ENCODE measurements at places on chromosomes 1 and 21.
A peak's percentile ranks its signal among the peaks of the same experiment; 100 is the strongest.

- no peak for DNase-seq
Measured at GRCh38 chr1:43363283-43363934, 4.4 kb downstream of the ELOVL1 start.

GRCh38 chr1:52544665-52545525, 8.0 kb downstream of the TUT4 start:
- no peak for DNase-seq

- no peak for DNase-seq
Measured at GRCh38 chr1:205044741-205045140, 1.7 kb downstream of the CNTN2 start.

DNA sequence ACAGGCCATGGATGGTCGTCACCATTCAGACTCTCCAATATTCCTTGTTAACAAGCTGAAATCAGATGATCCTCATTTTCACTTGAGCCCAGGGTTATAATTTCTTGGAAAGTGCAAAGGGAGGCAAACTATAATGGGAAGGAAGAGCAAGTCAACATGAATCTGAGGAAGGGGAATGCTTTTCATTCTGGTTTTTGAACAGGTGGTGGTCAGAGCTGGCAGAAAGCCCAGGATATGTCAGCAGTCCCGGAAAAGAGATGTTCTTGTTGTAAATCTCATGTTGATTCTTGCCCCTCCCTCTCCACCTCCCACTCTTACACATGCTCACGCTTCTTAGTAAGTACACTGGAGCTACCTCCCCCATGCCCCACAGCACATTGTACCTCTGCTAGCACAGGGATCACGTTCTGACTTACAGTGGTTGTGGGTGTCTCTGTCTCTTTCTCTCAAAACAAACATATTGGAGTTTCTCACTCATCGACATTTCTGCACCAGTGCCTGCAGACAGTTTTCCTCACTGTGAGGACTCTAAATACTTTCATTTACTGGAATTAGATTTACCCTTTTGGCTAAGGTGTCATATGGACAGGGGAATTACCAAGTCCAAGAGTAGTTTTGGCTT, 77.6 kb downstream of the XCL2 start:
- peak; percentile 47 for DNase-seq

DNA sequence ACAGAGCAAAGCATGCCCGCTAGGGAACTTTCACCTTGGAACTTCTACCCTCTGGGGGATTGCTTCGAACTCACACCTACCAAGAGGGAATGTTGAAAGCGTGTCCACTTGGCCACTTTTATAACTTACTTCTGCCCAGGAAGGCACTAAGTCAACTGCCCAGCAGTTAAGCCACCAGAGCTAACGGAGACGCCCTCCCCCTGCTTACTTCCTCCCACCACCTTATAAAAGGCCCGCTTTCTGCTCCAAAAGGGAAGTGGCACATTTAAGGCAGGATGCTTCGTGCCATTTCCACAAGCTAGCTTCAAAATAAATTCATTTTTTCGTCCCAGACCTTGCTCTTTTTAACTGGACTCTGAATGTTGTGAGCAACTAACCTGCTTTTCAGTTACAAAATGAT, 3.2 kb upstream of the AK2 start:
- DNase-seq, result no peak

DNA sequence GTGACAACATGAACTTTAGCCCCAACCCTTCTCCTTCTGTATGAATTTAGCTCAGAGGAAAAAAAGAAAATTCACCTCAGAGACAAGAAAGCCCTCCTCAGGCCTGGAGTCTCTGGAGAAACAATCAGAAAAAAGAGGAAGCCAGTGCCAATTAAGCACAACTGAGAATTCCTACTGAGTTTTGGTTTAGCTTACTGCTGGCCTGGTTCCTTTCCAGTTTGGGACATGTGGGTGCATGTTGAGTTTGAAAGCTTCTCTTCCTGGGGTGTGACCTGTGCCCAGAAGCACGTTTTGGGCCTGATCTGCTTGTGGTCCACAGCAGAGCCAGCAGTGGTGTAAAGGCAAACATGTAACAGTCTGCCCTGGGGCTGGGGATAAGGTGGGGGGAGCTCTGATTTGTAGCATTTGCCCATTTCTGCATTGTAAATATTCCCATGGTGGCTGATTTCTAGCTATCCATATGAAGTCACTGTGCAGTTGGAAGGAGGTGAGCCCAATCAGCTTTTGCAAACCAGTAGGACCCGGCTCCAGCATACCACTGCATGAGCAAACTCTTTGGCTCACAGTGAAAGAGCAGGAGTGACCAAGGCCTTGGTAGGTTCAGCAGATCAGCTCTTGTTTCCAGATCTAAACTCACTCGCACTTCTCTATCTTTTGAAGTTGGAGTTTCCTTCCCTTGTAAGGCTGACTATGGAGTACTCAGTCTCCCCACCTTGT, 4.7 kb upstream of the THEM5 start:
- DNase-seq, result no peak

GRCh38 chr1:22416555-22417454, 34.8 kb upstream of the ZBTB40 start:
- peak; percentile 70 for DNase-seq

DNA sequence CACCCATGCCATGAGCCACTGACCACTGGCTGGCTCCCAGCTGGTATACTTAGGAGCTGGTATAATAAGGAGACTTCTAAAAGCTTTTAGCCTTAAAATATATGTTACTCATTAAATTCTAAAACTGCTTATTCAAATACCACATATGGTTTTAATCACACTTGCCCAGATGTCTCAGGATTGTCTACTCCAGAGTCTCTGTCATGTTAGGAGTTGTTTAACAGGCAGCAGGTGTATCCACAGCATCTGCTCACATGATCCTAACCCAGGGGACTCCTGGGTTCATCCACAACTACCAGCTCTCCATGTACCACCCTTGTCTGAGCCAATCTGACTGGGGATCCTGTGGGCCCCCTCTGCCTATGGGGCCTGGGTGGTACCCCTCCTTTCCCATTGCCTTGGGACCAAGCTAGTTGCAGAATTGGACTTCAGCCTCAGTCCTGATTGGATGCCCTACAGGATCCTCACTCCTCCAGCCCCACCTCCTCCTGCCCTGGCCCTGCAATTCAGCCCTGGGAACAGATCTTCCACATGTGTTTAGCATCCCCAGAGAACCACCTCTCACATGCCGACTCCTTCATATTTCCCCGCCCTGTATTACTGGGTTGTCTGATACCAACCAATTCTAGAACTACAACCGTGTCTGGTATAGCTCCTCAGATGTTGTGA, 61.3 kb downstream of the BCAR3 start:
- DNase-seq, result no peak

- no peak for DNase-seq
Measured at GRCh38 chr1:153623101-153623500, 4.2 kb downstream of the S100A13 start.

GRCh38 chr1:247936415-247936814, 11.7 kb downstream of the OR2AJ1 start:
- DNase-seq, result no peak

GRCh38 chr1:191629836-191630235, 528.4 kb upstream of the RGS18 start:
- DNase-seq, result no peak

GRCh38 chr1:110338309-110338885, 780 bp upstream of the RBM15 start:
- DNase-seq, result peak; percentile 94

GRCh38 chr1:28518745-28519341, 13.0 kb downstream of the RCC1 start:
- no peak for DNase-seq

- no peak for DNase-seq
Measured at GRCh38 chr1:175508320-175509110, 234.9 kb downstream of the TNR start.

GRCh38 chr1:95451904-95452303, 217.9 kb downstream of the RWDD3 start:
- no peak for DNase-seq

DNA sequence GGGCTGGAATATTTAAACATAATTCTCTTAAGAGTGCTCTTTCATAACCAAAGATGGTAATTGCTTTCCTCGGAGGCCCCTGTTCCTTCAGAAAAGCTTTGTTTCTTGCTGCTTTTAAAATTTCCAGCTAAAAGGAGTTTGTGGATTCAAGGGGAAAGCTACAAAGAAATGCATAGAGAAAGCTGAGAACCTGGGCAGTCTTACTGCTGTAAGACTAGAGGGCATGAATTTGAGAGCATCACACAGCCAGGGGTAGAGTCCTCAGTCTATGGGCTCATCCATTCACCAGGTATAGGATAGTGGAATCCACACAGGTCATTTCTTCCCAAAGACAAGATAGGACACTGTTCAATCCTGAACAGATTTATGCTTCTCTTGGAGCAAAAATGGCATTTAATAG, 186.3 kb upstream of the PLD5 start:
- DNase-seq, result no peak

GRCh38 chr1:33683913-33684312, 180.0 kb upstream of the HMGB4 start:
- DNase-seq, result no peak

GRCh38 chr1:93575621-93576284, 105.9 kb downstream of the BCAR3 start:
- no peak for DNase-seq

DNA sequence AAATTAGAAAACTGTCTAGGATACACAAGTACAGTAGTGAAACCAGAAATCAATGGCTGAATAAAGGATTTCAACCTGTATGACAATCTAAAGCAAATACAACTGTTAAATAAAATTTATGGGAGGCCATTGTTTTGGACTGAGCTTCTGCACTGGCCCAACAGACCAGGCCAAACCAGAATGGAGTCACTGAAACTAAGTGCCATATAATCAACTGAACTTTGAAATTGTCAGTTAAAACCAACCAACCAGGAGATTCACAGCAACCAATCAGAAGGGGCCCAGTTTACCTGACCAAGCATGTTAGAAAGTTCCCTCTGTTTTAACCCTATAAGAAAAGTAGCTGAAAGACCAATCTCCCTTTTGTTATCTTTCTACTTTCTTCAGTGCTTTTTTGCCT, 30.5 kb upstream of the SOAT1 start:
- no peak for DNase-seq

DNA sequence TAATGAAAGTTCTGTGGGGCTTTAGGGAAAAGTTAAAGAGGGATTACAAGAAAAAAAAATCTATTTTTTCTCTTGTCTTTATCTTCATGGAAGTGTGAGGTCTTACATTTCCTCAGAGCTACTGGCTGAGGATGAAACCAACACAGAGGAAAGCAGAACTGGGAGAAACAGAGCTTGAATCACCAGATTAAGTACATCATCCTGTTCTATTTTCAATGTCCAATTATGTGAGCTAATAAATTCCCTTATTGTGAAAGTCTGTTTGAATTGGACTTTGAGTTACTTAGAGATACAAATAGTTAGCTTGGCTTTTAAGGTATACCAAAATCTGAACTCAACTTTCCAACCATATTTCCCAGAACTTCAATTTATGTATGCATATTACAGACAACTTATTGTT, 69.2 kb downstream of the LPGAT1 start:
- DNase-seq, result no peak

GRCh38 chr1:103194984-103195383, 86.7 kb upstream of the COL11A1 start:
- no peak for DNase-seq

GRCh38 chr1:201397675-201398074, 1.4 kb downstream of the LAD1 start:
- no peak for DNase-seq

DNA sequence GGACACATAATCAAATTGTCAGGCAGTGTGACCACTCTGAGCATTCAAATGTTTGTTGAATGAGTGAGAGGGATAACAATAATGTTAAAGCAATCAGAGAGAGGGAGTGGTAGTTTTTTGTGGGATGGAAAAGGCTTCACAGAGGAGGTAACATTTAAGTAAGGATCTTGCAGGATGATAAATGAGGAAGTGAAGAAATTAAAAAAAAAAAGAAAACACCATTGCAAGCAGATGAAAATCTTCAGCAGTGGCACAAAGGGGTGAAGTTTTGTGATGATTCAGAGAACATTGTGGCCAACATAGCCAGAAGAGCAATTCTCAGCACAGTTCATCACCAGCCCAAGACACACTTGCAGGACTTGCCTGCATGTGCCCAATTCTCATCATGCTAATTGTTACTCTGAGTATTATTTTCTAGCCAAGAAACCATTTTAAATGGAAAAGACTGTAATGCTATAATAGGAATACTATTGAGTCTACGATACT, 35.0 kb downstream of the OVGP1 start:
- no peak for DNase-seq

DNA sequence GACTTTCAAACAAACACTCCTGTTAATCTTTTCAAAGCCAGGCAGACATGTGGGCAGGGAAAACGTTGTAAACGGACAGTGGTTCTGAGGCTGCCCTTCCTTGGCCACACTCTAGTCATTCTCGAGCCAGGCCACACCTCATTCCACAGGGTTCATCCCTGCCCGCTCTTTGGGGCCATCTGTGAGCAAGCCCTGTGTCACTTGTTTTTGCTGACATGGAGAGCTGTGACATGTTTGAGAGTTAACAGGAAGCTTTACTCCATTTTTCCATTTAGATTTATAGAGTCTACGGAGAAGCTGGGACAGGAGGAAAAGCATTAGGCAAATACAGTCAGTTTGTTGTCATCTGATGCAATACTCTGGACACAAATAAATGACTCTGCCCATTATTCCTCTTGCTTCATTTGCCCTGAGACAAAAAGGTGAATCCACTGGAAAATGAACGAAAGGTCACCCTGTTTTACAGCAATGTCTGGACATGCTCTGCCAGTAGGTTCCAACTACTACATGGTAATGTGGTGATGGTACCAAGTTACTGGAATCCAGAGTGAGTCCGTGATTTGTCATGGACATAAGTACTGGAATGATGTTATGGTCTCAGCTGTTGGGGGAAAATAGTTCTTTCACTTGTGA, 126.9 kb downstream of the CLIC6 start:
- DNase-seq, result no peak

DNA sequence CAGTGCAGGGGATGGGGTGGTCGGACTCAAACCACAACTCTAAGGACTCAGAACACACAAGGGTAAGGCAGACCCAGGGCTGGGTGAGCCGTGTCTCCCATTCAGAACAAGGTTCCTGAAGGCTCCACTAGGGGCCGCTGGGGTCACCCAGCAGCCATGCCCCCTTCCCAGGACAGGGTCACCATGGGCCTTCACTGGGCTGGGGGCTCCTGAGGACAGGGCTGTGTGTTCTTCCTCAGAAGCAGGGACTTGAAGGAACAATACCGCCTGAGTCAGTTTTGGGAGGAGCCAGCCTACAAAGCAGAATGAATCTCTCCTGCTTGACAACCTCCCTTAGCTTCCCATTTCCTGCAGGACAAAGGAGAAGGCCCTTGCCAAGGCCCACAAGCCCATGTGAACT, 15.4 kb downstream of the RIMS3 start:
- DNase-seq, result no peak

GRCh38 chr1:205256951-205257625, 29.3 kb downstream of the TMCC2 start:
- DNase-seq, result no peak

- DNase-seq, result no peak
Measured at GRCh38 chr21:15160136-15160535, 95.3 kb upstream of the NRIP1 start.

- no peak for DNase-seq
Measured at GRCh38 chr1:162458236-162458635, 39.4 kb upstream of the UHMK1 start.

DNA sequence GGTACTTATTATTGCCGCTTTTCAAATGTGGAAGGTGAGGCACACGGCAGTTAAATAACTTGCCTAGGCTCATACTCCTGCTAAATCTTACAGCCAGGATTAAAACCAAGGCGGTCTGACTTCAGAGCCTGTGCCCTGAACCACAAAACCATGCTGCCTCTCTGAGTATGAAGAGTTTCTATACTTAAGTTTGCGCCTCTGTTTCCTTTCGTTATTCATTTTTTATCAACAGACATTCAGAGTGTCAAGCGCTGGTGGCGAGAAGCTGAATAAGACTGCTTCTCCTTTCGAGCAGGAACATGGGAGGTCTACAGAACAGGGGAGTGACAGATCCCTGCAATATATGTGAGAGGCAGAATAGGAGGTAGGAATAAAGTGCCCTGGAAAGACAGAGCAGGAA, 96.0 kb upstream of the DUSP10 start:
- DNase-seq, result no peak
